ENCODE measurements at places on chromosomes 6 and 20. TPM values are rescaled to one million over a fixed set of nuclear protein-coding genes. Genes with fewer than 3 reads are reported as not detected.

DNA sequence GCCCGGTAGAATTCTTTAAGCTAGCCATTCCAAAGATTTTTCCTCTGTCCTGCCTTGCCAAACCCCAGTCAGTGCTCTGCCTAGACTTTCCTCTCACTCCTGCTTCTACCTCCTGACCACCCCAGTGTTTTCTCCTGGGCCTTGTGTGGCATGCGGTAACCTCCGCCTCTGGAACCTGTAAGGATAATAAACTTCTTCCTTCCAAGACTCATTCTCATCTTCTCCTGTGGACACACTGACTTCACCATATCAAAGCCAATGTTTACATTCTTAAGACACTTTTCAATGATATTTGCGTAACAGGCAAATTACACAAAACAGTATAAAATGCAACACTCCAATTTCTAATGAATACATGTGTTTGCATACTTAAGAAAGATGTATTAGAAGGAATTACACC is 354.6 kb downstream of the RNF144B start:
- DNase-seq: no peak

DNA sequence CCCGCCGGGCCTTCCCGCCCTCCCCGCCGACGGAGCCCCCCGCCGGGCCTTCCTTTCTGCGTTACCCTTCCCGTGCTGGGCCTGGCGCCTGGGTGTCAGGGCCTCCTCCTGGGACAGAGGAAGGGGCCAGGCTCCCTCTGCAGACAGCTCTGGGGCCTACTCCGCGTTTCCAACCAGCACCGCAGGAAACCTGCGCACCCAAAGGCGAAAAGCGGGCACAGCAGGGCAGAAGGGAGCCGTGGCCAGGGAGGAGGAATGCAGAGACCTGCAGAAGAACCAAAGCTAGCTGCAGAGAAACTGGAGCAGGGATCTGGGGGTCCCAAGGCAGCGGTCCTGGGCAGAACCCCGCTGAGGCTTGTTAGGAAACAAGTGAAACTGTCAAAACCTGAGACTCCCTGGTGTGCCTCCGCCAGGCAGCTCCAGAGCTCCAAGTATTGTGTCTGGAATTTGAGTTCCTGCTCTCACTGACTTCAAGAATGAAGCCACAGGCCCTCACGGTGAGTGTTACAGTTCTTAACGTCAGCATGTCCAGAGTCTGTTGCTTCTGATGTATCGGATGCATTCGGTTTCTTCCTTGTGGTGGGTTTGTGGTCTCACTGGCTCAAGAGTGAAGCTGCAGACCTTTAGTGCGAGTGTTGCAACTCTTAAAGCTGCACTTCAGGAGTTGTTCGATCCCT is 33.3 kb downstream of the IRF4 start:
- no peak for DNase-seq

- no peak for DNase-seq
Observed at GRCh38 chr6:12164508-12164770, 125.7 kb upstream of the EDN1 start.

The GPSM3 gene
- 0.69 TPM for total RNA-seq

The RCAN2 gene
- total RNA-seq: 3.7 TPM

Data from lower leg skin (tissue), 4 donors.